ENCODE measurements at places on chromosomes 2 and 18.
A peak's percentile ranks its signal among the peaks of the same experiment; 100 is the strongest.

- no peak for DNase-seq
Measured at GRCh38 chr2:129778584-129778877, 200.9 kb upstream of the RAB6C start.

- no peak for DNase-seq
Measured at GRCh38 chr2:224835405-224835804, 119.2 kb upstream of the CCDC195 start.

- DNase-seq: no peak
Measured at GRCh38 chr18:24632158-24632988, 171.9 kb downstream of the HRH4 start.

DNA sequence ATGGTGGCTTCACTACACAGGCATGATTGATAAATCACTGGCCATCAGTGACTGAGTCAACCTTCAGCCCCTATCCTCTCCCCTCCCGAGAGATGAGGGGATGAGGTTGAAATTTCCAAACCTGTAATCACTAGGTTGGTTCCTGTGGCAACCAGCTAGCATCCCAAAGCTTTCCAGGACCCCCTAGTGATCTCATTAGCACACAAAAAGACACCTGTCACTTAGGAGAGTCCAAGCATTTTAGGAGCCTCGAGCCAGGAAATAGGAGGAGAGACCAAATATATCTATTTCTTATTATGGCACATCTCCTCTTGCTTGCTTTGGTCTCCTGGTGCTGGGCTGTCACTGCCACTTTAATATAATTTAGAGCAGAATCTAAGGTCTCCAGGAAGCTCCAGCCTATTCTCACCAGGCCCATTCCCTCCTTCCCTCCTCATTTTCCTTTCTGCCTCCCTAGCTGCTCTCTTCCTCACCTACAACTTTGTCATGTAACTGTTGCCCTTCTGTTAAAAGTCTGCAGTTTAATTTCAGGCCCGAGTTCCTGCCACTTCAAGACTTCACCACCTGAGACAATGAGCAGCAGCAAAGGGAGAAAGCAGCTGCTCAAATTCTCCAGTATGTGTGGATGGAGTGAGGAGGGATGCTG, 33.2 kb upstream of the NAB1 start:
- no peak for DNase-seq

DNA sequence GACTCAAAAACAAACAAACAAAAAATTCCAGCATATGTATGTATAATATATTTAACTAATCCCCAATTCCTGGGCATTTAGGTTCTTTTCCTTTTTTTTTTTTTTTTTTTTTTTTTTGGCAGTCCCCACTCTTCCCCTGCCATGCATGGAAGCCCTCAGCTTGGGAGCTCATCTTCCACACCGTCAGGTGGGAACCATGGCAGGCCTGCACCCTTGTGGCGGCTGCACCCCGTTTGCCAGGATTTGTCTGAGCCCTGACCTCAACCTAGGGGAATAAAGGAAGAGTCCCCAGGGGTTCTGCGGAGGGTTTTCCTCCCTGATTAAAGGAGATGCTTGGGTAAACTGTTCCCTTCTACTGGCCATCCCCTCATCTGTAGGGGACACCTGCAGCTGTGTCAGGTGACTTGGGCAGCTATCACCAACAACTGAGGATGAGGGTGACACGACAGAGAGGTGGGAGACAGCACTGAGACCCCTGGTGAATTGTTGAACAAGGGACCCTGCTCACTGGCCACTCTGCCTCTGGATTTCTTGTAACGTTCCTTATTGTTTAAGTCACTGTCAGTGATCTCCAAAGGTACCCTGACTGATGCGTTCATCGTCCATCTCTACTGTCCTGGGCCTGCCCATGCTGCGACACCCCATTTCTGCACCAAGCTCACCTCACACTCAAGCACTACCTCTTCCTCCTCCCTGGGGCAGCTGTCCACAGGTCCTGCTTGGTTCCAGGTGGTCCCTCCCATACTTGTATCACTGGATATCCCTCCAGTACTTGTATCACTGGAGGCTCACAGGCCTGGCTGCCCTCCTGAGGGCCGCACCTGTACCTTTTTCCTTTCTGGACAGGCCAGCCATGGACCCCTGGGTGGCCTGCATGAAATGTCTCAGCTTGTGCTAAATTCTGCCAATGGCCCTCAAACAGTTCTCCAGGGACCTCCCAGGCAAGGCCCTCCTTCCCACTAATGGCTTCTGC, 14.5 kb downstream of the TMEM185B start:
- no peak for DNase-seq

DNA sequence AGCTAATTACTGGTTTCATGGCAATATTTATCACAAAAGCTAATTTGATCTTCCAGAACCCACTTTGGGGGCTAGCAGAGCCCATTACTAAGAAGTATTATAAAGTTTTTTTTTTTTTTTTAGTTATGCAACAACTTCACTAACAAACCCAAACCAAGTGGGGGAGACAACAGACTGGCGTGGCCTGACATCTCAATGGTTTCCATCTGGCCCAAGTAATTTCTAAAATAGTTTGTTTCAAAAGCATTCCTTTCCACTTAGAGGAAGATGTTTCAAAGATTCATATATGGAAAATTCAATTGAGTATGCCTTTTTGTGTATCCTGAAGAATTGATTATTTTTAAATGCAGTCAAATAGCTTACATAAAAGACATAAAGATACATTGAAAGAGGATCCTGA, 367.1 kb downstream of the HRH4 start:
- DNase-seq: no peak

- no peak for DNase-seq
Measured at GRCh38 chr2:38620282-38620977, 17.7 kb upstream of the HNRNPLL start.

DNA sequence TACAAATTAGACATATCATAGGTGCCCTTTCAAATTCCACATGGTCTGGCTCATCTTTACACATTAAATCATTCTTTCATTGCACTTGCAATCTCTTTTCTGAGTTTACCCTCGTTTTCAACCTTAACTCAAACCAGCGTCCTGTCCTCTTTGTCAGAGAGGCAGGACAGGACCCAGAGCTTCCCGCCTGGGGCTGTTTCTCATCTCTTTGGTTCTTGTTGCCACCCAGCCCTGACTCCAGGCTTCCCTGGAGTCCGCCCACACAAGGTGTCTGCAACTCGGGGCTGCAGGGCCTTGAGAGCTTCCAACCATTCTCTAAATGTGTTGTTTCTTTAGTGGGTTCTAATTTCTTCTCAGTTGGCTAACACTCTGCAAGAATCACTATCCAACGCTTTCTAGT, 24.4 kb downstream of the RBMS1 start:
- DNase-seq: no peak

GRCh38 chr18:22250591-22250996, 81.2 kb downstream of the GATA6 start:
- peak; percentile 34 for DNase-seq

DNA sequence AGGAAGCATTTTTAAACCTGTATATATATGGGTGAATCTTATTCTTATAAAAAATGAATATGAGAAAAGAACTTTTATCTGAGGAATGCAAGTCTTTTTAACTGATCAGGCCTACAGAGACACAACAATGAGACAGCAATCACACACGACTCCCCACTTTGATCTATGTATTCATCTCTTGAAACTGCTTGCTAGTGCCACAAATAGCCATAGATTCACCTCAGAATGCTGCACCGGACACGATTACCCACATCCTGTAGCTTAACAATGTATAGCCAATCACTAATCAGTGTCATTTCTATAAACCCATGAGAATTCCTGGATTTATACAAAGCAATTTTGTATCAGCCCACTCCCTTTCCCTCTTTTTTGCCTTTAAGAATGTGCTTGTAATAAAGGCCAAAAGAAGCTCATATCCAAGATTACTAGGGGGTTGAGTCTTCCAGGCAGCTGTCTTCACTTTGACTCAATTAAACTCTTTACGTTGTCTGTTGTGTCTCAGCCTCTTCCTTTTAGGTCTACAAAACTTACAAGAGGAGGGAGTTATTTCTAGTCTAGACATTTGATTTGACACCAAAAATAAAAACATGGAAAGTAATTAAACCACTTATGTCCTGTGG, 94.9 kb downstream of the MBD2 start:
- no peak for DNase-seq

DNA sequence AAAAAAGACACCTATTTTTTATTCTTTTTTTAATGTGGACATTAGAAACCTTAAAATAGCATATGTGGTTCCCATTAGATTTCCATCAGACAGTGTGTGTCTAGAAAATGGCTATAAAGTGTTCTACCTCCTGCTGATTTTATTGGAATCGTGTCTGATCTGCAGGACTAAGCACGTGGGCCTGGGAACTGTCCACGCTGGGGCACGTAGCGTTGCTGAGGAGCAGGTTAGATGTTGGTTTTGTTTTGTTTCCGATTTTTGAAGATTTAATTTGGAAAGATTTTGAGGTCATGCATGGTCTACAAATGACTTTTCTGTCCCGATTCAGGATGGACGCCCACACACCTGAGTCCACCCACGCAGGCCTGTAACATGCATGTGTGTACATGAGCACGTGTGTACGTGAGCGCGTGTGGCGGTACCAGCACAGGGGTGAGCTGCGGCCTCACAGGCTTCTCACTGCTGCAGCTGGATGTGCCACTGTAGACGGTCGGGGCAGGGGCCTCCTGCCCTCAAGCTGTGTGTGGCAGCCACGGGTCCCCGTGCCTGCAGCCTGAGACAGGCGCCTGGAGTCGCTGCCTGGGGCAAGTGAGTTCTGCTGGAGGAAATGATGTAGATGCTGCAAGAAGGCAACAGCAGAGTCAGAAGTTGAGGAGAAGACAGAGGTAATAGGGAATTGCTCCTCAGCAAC, 99.7 kb upstream of the CTDP1 start:
- DNase-seq: peak; percentile 89

- DNase-seq: no peak
Measured at GRCh38 chr2:71928734-71929481, 218.8 kb downstream of the CYP26B1 start.

DNA sequence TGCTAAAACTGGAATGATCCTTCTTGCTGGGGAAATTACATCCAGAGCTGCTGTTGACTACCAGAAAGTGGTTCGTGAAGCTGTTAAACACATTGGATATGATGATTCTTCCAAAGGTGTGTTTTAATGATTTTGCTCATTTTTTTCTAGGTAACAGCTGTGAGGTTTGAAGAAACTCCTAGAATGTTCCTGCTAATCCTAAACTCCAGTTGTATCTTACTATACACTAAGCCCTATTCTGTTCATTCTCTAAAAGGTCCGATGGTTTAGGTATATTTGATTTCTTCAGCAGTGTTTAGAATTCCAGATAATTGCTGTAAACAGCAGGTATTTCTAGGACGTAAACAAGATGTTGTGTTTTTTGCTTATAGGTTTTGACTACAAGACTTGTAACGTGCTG, 2.3 kb downstream of the MAT2A start:
- no peak for DNase-seq

GRCh38 chr18:11669271-11669947, 19.7 kb upstream of the GNAL start:
- DNase-seq: no peak

DNA sequence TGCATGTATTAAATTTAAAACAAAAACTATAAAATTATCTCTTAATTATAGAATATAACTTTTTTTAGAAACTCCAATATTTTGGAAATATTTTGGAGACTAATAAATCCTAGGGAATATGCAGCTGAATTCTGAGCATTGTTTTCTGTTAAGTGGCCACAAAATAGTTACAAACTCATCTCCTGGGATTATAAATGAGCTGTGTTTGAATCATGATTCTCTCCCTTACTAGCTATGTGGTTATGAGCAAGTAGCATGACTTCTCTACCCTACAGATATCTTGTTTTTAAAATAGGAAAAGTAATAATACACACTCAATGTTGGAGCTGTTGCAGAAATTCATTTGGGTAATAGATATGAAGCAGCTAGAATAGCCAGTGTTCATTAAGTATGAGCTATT, 137.9 kb upstream of the ITGA4 start:
- DNase-seq: no peak

Data from chondrocyte (in vitro differentiated cells).